Activated CD4-positive, alpha-beta T cell treated with anti-CD3 and anti-CD28 coated beads, Interleukin-2, amount 10 ng/mL, durations not matched to agents 7 days and 5 days (primary cell): ENCODE measurements at places on chromosomes 4 and X. TPM values are rescaled to one million over a fixed set of nuclear protein-coding genes. Genes with fewer than 3 reads are reported as not detected.

SPACA5 gene
- 0.40 TPM for total RNA-seq

TMPRSS11B gene
- total RNA-seq: not detected

GAR1 gene
- 24.3 TPM for total RNA-seq

NIPAL1 gene
- total RNA-seq: 0.62 TPM

TRPC3 gene
- 0.94 TPM for total RNA-seq

MAGEA4 gene
- total RNA-seq: not detected

CLCN4 gene
- not detected for total RNA-seq

RPA4 gene
- total RNA-seq: 0.50 TPM
